Liver (tissue), 10 donors: ENCODE measurements at places on chromosomes 6 and 20.

GRCh38 chr20:46677608-46678007 is 11.6 kb downstream of the TP53RK start:
- peaks cover 3% of the 10 kb centered on the region for H3K4me1 ChIP-seq
- H3K27me3 ChIP-seq, result no peaks in the 10 kb centered on the region
- no peaks in the 10 kb centered on the region for H3K36me3 ChIP-seq
- H3K4me3 ChIP-seq, result no peak overlapping the region
- DNase-seq, result no peak

GRCh38 chr6:130029163-130029562 is 10.8 kb downstream of the L3MBTL3 start:
- no peak for DNase-seq
- no peaks in the 10 kb centered on the region for H3K27me3 ChIP-seq
- no peak overlapping the region for H3K4me3 ChIP-seq
- H3K27ac ChIP-seq, result no peak overlapping the region
- H3K4me1 ChIP-seq, result no peaks in the 10 kb centered on the region

GRCh38 chr6:96704713-96705112 is 132.6 kb downstream of the GPR63 start:
- H3K36me3 ChIP-seq, result no peaks in the 10 kb centered on the region
- no peak overlapping the region for H3K4me3 ChIP-seq
- no peak for DNase-seq
- H3K27me3 ChIP-seq, result no peaks in the 10 kb centered on the region
- no peak overlapping the region for H3K27ac ChIP-seq

DNA sequence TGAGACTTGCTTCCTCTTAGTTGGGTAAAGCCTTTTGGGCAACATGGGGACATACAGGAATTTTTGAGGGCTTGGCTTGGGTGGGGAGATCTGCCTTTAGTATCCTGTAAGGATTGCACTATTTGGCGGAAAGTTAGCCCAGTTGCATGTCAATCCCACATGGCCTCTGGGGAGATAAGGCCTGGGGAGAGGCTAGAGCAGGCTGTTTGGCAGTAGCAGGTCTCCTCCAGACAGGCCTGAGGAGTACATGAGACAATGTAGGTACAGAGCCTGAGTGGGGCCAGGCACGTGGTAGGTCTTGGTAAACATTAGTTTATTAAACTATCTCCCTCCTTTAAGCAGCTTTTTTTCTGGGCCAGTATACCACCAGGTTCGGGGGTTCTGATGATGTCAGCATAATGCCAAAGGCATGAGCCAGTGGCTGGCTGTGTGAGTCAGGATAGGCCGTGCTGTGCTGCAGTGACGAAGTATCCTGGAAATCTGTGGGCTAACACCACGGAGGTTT is 147.9 kb downstream of the VEGFA start:
- no peak overlapping the region for H3K4me3 ChIP-seq
- H3K36me3 ChIP-seq, result no peaks in the 10 kb centered on the region
- H3K27ac ChIP-seq, result peak overlapping the region; percentile 87
- no peak for DNase-seq
- peaks cover 69% of the 10 kb centered on the region for H3K4me1 ChIP-seq
